ENCODE measurements at places on chromosomes 6 and 20.

DNA sequence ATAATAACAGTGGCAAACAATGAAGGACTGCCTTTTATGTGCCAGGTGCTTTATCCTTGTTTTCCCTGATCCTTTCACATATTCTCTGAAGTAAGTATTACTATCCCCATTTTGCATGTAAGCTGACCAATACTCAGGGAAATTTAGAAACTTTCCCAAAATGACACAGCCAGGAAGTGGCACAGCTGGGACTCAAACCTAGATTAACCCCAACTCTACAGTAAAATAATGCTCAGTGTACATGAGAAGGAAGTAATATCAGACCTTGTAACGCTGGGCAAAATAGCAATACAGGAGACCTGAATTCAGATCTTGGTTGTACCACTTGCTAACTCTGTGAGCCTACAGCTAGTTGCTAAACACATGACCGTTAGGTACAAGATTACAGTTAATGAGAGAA is 26.8 kb upstream of the NRSN1 start:
- H3K27me3 ChIP-seq = no peaks in the 10 kb centered on the region
- no peaks in the 10 kb centered on the region for H3K4me1 ChIP-seq
- no peak overlapping the region for H3K27ac ChIP-seq
- H3K4me3 ChIP-seq = no peak overlapping the region

DNA sequence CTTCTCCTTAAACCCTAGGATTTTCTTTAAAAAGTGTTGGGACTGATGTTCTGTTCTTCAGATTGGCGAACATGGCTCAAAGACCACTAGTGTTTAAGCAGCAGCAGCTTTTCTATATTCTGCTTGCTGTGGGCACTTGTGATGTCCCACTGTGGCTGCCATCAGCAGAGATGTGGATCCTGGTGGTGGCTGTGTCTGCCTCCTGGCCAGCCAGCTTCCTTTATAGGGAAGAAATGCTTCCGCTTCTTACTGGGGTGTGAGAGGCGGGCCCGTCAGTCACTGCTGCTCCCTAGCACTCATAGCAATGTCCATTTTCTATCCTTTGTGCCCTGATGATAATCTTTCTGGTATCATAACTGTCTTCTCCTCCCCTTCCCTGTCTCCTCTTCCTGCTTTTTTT is 66.7 kb upstream of the ESR1 start:
- no peak overlapping the region for H3K4me3 ChIP-seq
- H3K27me3 ChIP-seq = peaks cover 12% of the 10 kb centered on the region
- H3K27ac ChIP-seq = no peak overlapping the region
- no peaks in the 10 kb centered on the region for H3K36me3 ChIP-seq
- no peak for DNase-seq

- peak overlapping the region; percentile 1 for H3K4me3 ChIP-seq
- H3K36me3 ChIP-seq = no peaks in the 10 kb centered on the region
- no peak for DNase-seq
- peaks cover 24% of the 10 kb centered on the region for H3K4me1 ChIP-seq
- H3K27me3 ChIP-seq = no peaks in the 10 kb centered on the region
- H3K27ac ChIP-seq = peak overlapping the region; percentile 7
Observed at GRCh38 chr6:111536910-111537527, 54.0 kb upstream of the REV3L start.

DNA sequence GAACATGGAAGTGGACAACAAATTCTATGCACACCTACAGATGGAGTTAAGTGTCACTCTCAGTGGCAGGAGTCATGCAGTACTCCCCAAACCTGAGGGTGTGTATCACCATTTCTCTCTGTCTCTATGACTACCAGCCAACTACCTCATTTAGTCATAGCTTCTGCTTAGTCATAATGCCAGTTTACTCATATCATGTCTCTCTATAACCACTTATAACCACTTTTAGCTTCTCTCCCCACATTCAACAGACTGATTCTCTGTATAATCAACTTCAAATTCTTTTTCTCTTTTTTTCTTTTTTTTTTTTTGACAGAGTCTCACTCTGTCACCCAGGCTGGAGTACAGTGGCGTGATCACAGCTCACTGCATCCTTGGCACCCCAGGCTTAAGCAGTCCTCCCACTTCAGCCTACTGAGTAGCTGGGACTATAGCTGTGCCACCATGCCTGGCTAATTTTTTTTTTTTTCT is 13.8 kb upstream of the GTF3C6 start:
- H3K27ac ChIP-seq = peak overlapping the region; percentile 86
- peak; percentile 70 for DNase-seq
- no peaks in the 10 kb centered on the region for H3K27me3 ChIP-seq
- H3K4me3 ChIP-seq = no peak overlapping the region
- H3K36me3 ChIP-seq = no peaks in the 10 kb centered on the region

DNA sequence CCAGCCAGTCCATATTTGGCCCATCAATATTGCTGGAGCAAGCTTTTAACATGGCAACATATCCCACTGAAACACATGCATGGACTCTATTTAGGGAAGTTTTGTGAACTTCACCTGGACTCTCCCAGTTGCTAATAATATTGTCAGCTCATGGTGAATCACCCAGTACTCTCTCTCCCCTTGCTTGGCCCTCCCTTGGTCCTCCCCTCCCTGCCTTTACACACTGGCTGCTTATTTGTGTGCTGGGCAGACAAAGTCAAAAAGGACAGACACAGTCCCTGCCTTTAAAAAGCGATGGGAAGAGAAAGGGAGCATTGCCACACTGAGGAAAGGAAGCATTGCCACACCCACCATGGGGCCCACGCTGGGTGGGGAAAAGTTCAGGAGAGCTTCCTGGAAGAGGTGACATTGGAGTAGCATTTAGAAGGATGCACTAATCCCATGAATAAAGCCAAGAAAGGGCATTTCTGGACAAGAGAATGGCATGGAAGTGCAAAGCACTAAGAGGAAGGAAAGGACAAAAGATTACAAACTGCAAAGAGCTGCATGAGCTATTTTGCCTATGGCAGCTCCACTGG is 143.4 kb upstream of the EXOC2 start:
- peaks cover 11% of the 10 kb centered on the region for H3K27me3 ChIP-seq
- no peak overlapping the region for H3K27ac ChIP-seq
- no peaks in the 10 kb centered on the region for H3K36me3 ChIP-seq
- H3K4me3 ChIP-seq = no peak overlapping the region
- DNase-seq = no peak
- H3K4me1 ChIP-seq = no peaks in the 10 kb centered on the region

DNA sequence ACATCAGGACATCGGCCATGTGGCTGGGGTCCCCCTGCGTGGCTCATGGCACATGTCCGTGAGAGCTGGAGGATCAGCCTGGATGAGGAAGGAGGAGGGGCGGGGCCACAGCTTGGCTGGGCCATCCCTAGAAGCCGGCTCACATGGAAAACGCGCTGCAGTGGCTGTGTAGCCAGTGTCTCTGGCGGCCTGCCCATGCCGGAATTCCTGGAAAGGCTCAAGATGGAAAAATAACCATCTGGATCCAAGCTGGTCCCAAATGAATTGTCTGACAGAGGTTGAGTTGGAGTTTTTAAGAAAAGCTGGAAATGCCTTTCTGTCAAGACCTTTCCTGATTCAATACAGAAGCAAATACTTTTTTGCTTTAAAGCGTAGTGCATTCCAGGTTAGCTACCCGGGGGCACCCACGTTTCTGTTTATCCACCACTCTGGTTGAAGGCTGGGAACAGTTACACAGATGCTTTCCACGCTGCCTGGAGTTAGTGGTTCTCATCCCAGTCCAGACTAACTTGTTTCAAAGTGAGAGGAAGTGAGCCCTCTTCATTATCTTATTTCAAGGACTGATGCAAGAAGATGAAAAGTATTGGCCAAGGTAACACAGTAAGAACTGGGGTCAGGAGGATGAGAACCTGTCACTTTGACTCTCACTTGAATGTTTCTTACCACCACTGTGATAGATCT is 99.0 kb downstream of the GMPR start:
- DNase-seq = no peak
- no peak overlapping the region for H3K4me3 ChIP-seq
- no peak overlapping the region for H3K27ac ChIP-seq
- peaks cover 7% of the 10 kb centered on the region for H3K36me3 ChIP-seq
- H3K27me3 ChIP-seq = no peaks in the 10 kb centered on the region

- DNase-seq = no peak
- no peaks in the 10 kb centered on the region for H3K36me3 ChIP-seq
- H3K4me3 ChIP-seq = no peak overlapping the region
- H3K4me1 ChIP-seq = no peaks in the 10 kb centered on the region
- H3K27me3 ChIP-seq = no peaks in the 10 kb centered on the region
- H3K27ac ChIP-seq = no peak overlapping the region
Observed at GRCh38 chr6:64294034-64294433, 658.4 kb downstream of the PHF3 start.

DNA sequence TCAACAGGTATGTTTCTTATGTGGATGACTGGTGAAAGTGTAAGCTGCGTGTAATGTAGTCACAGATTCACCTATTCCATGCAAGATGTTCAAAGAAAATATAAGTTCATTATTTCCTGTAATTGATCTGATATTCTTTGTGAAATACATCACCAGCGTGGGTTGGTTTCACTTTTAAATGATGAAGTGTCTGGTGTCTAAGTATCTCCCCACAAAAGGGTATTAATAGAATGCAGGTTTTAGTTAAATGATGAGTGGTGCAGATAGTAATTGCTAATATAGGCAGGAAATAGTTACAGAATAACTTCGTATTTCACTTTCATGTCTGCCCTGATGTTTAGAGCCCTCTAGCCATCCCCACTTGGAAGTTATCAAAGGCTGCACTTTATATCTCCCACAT is 22.2 kb downstream of the PGBD1 start:
- no peak overlapping the region for H3K4me3 ChIP-seq
- DNase-seq = no peak
- H3K27ac ChIP-seq = no peak overlapping the region

DNA sequence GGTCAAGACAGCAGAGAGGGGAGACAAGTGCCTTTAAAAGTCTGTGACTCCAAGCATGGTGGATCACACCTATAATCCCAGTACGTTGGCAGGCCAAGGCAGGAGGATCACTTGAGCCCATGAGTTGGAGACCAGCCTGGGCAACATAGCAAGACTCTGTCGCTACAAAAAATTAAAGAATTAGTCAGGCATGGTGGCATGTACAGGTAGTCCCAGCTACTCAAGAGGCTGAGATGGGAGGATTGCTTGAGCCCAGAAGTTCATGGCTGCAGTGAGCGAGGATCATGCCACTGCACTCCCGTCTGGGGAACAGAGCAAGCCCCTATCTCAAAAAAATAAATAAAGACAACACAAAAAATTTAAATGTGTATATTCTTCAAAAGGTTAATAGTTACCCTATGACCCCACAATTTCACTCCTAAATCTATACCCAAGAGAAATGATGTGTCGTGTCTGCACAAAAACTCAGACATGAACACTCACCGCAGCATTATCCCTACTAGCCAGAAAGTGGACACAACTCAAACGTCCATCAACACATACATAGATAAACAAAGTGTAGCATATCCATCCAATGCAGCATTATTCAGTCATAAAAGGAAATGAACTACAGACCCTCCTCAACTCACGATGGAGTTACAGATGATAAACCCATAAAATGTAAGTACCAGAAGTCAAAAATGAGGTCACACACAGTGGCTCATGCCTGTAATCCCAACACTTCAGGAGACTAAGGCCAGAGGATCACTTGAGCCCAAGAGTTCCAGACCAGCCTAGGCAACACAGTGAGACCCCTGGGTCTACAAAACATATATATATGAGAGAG is 23.9 kb downstream of the ZMYND8 start:
- no peaks in the 10 kb centered on the region for H3K27me3 ChIP-seq
- peaks cover 26% of the 10 kb centered on the region for H3K4me1 ChIP-seq
- peaks cover 42% of the 10 kb centered on the region for H3K36me3 ChIP-seq

DNA sequence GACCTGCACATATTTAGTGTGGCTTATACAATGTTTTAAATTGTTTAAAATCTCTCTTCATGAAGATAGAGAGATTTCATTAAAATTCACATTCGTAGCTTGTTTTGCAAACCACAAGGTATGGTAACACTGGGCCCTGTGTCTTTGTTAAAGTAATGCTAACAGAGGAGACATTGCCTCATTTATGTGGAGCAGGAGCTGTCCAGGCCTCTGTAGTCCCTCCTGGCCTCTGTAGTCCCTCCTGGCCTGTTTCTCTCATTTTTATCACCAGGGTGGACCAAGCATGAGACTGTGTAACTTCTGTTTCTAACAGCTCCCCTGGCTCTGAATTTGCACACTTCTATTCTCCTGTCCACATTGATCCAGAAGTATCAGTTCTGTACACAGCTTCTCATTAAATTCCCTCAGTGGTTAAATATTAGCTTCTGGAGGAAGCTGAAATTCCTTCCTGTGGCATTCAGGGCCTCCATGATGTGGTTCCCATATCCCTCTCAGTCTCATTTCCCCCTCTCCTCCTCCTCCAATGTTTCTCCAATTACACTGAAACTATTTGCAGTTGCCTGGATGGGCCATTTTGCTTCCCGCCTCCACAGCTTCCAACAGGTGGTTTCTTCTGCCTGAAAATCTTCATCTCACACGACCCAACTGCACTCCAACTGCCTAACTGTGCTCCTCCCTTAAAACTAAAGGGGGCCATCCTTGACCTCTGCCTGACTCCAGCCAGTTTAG is 340.4 kb downstream of the SYNE1 start:
- no peak overlapping the region for H3K4me3 ChIP-seq
- H3K27me3 ChIP-seq = no peaks in the 10 kb centered on the region
- no peak overlapping the region for H3K27ac ChIP-seq
- H3K36me3 ChIP-seq = peaks cover 9% of the 10 kb centered on the region
- DNase-seq = no peak
- H3K4me1 ChIP-seq = peaks cover 25% of the 10 kb centered on the region

- peaks cover 10% of the 10 kb centered on the region for H3K27me3 ChIP-seq
- peaks cover 9% of the 10 kb centered on the region for H3K4me1 ChIP-seq
- H3K36me3 ChIP-seq = no peaks in the 10 kb centered on the region
- no peak overlapping the region for H3K4me3 ChIP-seq
- no peak overlapping the region for H3K27ac ChIP-seq
Observed at GRCh38 chr6:35955071-35955470, 34.2 kb upstream of the SRPK1 start.

GRCh38 chr6:151747896-151748295 is 59.6 kb upstream of the ESR1 start:
- peaks cover 28% of the 10 kb centered on the region for H3K27me3 ChIP-seq
- no peak overlapping the region for H3K27ac ChIP-seq
- H3K4me3 ChIP-seq = no peak overlapping the region
- DNase-seq = no peak
- H3K36me3 ChIP-seq = no peaks in the 10 kb centered on the region

DNA sequence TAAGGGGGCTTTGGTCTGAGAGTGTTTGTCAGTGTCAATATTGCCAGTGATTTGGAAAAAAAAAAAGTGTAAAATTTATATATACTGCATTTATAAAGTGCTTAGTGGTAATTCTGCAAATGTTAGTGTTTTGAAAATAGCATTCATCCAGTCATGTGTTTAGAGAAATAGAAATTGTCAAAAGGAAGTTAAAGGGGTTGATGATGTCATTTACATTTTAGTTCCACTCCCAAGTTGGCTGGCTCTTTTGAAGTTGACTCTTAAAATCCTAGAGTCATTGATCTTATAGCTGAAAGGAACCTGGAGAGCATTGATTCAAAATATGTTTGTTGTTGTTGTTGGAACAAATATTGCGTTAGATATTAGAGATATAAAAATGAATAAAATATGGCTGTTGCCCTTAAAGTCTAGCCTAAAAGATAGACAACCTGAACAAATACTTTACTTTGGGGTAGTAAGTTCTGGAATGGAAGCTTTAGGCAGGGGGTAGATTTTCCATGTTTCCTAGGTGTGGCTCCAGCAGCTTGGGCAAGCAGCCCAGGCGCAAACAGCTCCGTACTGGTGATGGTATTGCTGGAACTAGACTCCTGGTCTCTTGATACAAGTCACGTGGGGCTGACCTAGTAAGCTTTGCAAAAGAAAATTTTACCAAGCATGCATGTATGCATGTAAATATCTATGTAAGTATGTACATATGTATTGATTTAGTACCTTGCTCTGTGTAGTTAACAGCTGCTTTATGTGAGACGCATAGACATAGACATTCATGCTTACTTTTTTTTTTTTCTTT is 46.3 kb downstream of the HIVEP1 start:
- H3K27ac ChIP-seq = peak overlapping the region; percentile 3
- no peaks in the 10 kb centered on the region for H3K27me3 ChIP-seq
- H3K4me3 ChIP-seq = peak overlapping the region; percentile 7
- peaks cover 14% of the 10 kb centered on the region for H3K36me3 ChIP-seq

All from T-helper 2 cell treated with Interferon-gamma antibody and Interleukin-4, amounts not matched to agents 5 μg/mL and 100 μg/mL, for 36 hours (primary cell).